ENCODE measurements at places on chromosomes 1 and 21.
A peak's percentile ranks its signal among the peaks of the same experiment; 100 is the strongest.

DNA sequence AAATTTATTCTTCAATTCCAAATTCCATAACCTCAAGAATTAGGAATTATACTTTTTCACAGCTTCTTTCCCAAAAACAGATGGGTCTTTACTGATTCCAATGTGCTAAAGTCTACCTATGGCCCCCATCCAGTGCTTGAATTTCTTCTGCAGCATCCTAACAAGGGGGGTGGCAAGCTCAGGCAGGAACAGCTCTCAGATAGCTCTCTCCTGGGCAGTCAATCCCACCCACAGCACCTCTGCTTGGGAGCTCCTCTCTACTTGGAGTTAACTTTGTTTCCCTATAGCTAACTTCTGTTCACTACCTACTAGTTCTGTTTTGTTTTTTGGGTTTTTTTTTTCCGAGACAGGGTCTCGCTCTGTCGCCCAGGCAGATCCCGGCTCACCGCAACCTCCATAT is 12.1 kb downstream of the RBBP5 start:
- H3K4me3 ChIP-seq, result no peak overlapping the region
- DNase-seq, result no peak
- H3K27me3 ChIP-seq, result no peaks in the 10 kb centered on the region
- H3K27ac ChIP-seq, result no peak overlapping the region

DNA sequence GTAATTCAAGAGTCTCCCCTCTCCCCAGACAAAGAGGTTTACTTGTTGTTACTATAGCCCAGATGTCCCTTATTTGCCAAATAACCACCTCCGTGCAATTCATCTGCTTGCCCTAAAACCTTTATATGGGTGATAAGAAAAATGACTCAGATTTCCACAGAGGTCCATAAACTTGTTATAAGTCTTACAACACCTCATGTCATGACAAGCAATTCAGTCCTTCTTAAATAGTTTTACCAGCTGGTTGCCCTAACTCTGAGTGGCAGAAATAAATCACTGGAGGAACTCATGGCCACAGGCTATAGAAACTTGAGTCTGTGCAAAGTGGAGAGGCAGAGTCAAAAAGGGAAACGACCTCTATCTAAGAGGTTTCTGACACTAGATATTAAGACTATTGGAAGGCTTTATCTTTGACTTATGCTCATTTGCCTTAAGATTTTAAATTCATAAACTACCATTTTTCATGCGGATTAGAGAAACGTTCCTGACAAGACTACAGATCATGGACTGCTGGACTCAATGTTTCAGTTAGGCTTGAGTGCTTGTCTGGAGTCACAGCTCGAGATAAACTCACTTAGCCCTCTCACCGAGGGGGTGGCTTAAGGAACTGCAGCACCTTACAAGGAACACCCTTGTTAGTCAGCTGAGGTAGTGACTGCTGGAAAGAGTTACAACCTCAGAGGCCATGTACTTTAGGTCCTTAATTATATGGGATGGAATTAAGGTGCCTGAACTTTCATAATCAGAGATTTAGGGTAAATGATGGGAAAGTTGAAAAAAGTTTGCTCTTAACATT is 662.5 kb upstream of the USP24 start:
- no peak for DNase-seq
- no peak overlapping the region for H3K27ac ChIP-seq
- H3K4me3 ChIP-seq, result no peak overlapping the region
- no peaks in the 10 kb centered on the region for H3K36me3 ChIP-seq
- H3K27me3 ChIP-seq, result no peaks in the 10 kb centered on the region

DNA sequence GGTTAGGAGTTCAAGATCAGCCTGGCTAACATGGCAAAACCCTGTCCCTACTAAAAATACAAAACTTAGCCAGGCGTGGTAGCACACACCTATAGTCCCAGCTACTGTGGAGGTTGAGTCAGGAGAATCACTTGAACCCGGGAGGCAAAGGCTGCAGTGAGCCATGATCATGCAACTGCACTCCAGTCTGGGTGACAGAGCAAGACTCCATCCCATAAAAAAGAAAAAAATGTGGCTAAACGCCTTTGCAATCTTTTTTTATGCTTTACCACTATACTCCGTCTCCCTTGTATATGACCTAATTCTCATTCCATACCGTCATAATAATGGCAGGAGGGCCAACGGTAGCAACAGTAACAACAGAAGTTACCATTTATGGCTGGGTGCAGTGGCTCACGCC is 109.5 kb downstream of the ASH1L start:
- H3K27me3 ChIP-seq, result no peaks in the 10 kb centered on the region
- no peak for DNase-seq
- H3K36me3 ChIP-seq, result peaks cover 28% of the 10 kb centered on the region
- no peak overlapping the region for H3K27ac ChIP-seq
- no peak overlapping the region for H3K4me3 ChIP-seq

GRCh38 chr1:205301205-205301821 is 20.2 kb downstream of the NUAK2 start:
- H3K27me3 ChIP-seq, result no peaks in the 10 kb centered on the region
- H3K4me1 ChIP-seq, result peaks cover 49% of the 10 kb centered on the region
- H3K4me3 ChIP-seq, result no peak overlapping the region
- DNase-seq, result no peak
- H3K27ac ChIP-seq, result no peak overlapping the region
- peaks cover 12% of the 10 kb centered on the region for H3K36me3 ChIP-seq

DNA sequence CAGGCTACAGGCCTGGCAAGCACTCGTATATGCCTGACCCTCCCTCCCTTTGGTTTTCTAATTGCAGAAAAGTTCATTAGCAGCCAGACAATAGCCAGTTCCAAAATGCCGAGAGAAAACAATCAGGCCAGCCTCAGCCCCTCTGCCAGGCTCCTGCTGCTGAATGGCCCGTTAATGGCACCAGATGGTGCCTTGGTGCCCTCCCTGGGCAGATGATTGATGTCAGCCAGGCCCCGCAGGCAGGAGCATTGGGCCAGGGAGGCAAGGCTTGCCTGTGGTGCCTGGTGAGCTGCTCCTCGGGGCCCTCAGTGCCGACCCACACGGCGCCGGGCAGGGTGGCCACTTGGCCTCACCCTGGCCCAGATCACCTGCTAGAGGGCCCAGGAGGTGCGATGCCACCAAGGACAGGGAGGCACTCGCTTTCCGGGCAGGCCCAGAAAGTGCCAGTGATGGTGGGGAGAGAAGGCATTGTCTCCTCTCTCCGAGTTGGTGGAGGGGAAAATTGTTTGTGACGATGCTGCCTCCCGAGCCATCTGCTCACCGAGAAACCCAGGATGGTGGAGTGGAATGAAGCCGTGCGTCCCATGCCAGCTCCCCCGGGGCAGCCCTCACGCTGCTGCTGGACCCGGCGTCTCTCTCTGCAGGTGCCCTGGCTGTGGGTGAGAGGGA is 28.1 kb downstream of the QSOX1 start:
- H3K4me1 ChIP-seq, result no peaks in the 10 kb centered on the region
- DNase-seq, result no peak
- no peak overlapping the region for H3K27ac ChIP-seq
- no peaks in the 10 kb centered on the region for H3K27me3 ChIP-seq

DNA sequence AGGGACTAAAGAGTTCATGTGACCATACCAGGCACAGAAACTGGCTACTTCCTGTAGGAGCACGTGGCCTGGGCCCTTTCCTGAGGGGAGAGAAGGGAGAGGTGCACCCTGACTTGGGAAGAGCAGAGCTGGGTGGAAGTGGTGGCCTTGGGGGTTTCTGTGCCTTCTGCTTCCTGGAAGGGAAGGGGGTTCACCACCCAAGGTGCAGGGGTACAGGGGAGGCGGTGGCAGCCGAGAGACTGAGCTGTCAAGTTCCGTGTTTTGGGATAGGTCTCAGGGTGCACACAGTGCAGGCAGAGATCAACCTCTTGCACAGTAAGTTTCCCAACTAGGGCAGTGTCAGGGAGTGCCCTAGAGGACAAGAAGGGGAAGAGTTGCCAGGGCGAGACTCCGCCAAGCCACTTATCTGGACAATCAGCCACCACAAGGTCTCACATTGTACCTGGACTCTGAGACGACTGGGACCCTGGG is 10.1 kb downstream of the HECTD3 start:
- H3K4me1 ChIP-seq, result peaks cover 7% of the 10 kb centered on the region
- no peak overlapping the region for H3K4me3 ChIP-seq
- H3K27ac ChIP-seq, result peak overlapping the region; percentile 60
- H3K27me3 ChIP-seq, result no peaks in the 10 kb centered on the region
- DNase-seq, result no peak

DNA sequence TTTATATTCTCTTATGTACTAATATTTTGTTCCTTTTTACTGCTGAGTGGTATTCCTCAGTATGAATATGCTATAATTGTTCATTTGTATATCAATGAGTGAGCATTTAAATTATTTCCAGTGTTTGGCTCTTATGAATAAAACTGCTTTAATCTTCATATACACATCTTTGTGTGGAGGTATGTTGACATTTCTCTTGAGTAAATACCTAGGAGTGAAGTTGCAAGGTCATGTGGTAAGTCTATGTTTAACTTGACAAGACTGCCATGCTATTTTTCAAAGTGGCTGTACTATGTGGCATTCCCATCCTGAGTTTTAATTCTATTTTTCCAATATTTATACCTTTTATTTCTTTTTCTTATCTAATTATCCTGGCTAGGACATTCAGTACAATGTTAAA is 124.2 kb downstream of the ADSS2 start:
- H3K36me3 ChIP-seq, result peaks cover 4% of the 10 kb centered on the region
- DNase-seq, result no peak
- H3K4me1 ChIP-seq, result peaks cover 30% of the 10 kb centered on the region
- H3K27me3 ChIP-seq, result peaks cover 5% of the 10 kb centered on the region

DNA sequence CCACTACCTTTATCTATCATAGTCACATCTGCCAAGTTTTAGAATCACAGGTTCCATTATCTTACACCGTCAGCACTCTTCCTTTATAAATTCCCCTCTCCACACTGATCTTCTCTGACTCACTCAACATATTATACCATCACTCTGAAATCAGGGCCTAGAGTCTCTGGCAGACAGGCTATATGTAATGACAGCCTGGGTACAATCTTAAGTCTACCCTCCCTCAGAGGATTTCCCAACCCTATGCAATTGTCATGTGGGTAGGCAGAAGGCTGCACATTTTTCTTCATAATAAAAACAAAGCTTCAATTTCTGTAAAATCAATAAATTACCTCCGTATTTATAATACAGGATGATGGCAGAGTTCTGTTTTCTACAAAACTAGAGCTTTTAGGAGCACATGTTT is 138.0 kb downstream of the RERE start:
- H3K27me3 ChIP-seq, result no peaks in the 10 kb centered on the region
- H3K36me3 ChIP-seq, result peaks cover 6% of the 10 kb centered on the region
- DNase-seq, result no peak
- no peak overlapping the region for H3K4me3 ChIP-seq
- H3K27ac ChIP-seq, result no peak overlapping the region

DNA sequence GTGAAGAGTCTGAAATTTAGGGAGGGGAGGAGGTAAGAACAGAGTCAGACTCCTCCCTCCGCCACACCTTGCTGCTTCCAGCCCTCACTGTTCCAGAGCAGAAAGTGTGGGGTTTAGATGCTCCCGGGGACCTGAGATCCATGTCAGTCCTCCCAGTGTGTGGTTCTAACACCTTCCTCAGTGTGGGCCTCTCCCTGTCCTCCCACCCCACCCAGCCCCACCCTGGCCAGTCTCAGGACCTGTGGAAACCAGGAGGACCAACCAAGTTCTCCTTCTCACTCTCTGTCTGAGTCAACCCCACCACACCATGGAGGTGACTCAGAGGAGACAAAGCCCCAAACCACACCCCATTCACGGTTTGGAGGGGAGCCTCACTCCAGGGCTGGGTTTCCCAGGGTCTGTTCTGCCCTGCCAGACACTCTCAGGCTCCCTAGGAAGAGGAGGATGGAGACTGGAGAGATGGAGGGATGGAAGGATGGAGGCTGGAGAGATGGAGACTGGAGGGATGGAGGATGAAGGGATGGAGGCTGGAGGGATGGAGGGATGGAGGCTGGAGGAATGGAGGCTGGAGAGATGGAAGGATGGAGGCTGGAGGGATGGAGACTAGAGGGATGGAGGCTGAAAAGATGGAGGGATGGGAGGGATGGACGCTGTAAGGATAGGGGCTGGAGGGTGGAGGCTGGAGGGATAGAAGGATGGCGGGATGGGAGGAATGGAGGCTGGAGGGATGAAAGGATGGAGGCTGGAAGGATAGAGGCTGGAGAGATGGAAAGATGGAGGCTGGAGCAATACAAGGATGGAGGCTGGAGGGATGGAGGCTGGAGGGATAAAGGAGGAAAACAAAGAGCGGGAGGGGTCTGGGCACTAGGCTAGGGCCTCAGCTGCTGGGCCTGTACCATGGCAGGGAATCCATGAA is 100.9 kb upstream of the RUNX3 start:
- H3K4me1 ChIP-seq, result peaks cover 83% of the 10 kb centered on the region
- peak overlapping the region; percentile 66 for H3K4me3 ChIP-seq
- H3K36me3 ChIP-seq, result peaks cover 7% of the 10 kb centered on the region
- no peaks in the 10 kb centered on the region for H3K27me3 ChIP-seq
- peak; percentile 83 for DNase-seq

- H3K27ac ChIP-seq, result no peak overlapping the region
- DNase-seq, result no peak
- peaks cover 24% of the 10 kb centered on the region for H3K4me1 ChIP-seq
- peaks cover 11% of the 10 kb centered on the region for H3K27me3 ChIP-seq
These were observed 83.4 kb upstream of the ARHGEF16 start for GRCh38 chr1:3370856-3371703.

GRCh38 chr1:65147424-65148177 is 402 bp upstream of the AK4 start:
- H3K4me1 ChIP-seq, result peaks cover 20% of the 10 kb centered on the region
- H3K27ac ChIP-seq, result peak overlapping the region; percentile 85
- DNase-seq, result peak; percentile 69
- peak overlapping the region; percentile 75 for H3K4me3 ChIP-seq

DNA sequence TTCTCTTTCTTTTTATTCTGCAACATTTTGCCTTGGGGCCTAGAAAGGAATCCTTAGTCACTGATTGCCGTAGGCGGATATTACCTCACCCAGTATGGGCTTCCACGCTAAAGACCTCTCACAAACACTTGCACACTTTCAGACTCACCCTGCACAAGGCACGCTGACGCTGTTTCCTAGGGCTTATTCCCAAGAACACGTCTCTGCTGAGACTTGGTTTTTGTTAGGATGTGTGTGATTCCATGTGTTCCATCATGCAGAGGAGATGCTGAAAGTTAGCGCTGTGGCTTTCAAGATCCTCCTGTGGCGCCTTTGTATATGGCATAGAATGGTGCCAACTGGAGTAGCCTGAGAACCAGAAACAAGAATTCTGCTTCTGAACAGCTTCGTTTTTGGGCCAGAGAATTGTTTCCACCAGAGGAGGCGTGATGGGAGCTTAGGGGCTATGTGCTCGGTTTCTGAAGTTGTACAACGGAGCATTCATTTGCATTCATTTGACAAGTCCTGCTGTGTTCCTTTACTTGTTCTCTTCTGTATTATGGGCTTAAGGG is 297.0 kb downstream of the DISC1 start:
- peaks cover 2% of the 10 kb centered on the region for H3K36me3 ChIP-seq
- H3K4me3 ChIP-seq, result no peak overlapping the region
